ENCODE measurements at places on chromosomes 3 and 15.

DNA sequence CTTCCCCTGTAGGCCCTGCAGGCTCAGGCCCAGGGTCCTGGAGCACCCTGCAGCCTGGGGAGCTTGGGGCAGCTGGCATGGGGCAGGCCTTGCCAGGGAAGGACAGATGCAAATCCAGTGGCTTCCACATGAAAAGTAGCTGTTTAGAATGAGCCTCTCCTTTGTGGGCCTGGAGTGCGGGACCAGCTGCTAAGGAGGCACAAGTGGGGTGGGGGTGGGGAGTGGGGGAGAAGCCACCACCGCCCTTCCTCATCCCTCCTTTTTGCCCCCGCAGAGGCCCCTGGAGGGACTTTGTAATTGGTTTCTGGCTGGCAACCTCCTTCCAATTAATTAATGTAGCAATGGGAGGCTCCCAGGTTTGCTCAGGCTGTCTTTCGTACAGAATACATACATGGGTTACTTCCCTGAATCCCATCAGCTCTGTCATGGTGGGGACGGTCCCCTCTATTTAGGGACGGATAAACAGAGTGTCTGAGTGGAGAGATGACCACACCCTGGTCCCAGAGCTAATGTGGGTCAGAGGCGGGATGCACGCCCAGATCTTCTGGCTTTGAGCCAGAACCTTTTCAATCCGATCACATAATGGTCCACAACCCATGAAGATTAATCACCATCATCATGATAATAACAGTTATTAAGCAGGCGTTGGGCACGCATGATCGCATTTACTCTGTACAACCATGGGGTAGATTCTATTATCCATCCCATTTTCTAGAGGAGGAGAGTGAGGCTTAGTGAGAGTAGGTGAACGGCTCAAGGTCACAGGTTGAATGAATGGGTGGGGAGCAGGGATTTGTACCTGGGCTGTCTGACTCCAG is 6.2 kb downstream of the CORO2B start:
- DNase-seq = no peak

- no peak for DNase-seq
Measured at GRCh38 chr3:25289663-25290062, 138.4 kb upstream of the RARB start.

GRCh38 chr3:139975594-139976365 is 40.8 kb downstream of the CLSTN2 start:
- DNase-seq = no peak

DNA sequence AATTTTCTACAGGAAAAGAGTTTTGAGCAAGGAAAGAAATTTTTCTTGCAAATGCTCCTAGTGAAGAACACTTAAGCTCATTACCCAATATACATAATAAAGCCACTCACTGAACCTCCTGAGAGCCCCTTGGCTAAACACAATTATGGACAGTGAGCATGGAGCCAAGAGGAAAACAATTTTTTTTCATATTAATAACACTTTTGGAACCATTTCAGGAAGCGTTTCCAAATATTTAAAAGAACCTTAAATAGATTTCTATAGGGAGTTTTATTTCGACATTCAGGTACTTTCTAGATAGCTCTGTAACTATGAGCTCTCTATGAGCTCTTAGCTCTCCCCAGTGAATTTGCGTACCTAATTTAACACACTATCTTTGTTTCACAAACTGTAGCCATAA is 581.1 kb downstream of the ZNF385D start:
- no peak for DNase-seq

GRCh38 chr3:99532246-99532645 is 106.1 kb upstream of the COL8A1 start:
- peak; percentile 17 for DNase-seq

DNA sequence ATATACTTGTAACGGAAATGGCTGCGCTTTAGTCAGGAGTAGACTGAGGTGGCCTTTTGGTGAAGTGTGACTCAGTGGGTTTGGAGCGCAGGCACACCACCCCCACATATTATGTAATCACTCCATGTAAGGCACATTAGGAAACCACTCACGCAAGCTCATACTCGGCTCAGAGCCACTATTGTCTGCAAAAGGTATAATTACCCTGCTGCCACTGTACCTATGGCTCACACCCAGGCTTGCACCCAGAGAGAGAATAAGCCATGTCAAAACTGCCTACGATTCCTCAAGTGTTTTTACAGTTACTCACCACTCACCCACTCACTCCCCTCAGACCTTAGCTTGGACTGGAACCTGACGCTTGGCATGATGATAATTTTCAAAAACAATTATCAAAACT is 611.9 kb upstream of the CCDC54 start:
- no peak for DNase-seq

DNA sequence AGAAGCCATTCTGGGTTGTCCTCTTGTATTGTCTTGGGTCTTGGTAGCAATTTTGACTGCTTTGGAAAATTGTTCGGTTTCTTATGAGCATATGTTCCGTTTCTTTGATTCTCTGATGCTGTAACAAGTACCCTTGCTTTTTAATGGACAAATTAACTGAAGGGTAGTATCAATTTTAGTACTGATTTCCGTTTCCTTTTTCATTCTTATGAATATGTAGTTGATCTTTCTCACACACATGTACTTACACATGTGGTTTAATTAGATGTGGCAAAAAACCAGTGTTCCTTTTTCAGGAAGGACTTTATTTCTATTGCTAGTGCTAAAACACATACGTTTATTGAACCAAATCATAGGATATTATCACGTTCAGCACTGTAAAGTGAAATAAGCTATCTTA is 119.1 kb downstream of the TCF12 start:
- peak; percentile 16 for DNase-seq

- no peak for DNase-seq
Measured at GRCh38 chr3:118102737-118103136, 931.9 kb downstream of the IGSF11 start.

DNA sequence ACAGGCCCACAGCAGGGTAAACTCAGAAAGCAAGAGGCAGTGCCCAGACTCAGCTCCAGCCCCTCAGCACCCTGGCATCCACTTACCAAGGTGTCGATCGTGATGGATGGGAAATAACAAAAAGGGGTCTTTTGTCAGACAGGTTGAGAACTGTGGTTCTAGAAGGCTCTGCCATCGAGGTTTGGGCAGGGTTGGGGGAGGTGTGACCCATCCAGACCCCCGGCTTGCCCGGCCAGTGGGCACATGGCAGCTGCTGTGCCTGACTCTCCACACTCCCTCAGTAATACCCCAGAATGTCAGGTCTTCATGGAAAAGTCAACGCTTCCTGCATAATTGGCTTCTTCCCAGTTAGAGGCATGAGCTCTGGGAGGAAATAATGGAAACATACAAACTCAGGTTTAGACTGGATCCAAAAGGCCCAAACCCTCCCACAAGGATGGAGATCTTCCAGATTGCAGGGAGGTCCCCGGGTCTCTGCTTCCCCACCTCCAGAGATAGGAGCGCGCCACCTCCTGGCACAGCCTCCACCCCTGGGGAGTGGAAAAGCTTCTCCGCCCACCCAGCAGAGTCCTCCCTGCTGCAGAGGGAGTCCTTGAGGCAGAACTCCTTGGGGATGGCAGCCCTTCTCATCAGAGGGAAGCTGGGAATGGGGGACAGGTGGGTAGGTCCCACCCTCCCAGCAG is 149.8 kb upstream of the IQSEC1 start:
- no peak for DNase-seq

- peak; percentile 49 for DNase-seq
Measured at GRCh38 chr15:70362886-70363285, 265.2 kb upstream of the TLE3 start.

DNA sequence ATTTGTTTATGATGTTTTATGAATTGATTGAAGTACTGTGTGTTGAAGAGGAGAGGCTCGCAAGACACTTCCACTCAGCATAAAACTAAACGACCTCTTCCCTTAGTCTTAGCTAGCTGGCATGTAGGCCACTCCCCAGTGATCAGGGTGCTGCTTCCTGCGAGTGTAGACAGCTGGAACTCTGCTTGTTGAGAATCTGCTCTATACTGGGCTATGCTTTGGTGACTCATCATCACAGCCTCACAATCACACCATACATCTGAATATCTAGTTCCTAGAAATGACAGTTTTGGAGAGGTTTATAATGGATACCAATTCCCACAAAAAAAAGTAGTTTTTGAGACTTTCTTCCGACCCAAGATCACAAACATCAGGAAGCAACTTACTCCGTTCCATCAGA is 1.5 kb upstream of the SLC24A5 start:
- DNase-seq = no peak

DNA sequence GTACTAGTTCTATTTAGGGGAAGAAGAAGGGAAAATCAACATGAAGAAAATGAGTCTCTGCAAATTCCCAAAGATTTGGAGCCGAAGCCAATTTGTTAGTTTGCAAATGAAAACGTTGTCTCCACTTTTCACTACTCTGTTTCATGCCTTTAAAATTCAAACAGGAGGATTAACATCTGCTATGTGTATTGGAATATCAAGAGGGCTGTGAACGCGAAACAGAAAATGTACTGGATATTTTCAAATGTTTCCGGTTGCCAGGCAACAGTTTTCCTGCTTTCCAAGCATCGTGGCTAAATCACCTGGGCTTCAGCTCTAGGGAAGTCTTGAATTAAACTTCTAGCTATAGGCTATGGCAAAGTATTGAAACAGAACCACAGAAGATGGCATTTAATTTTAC is 172.8 kb downstream of the KCNMB2 start:
- DNase-seq = no peak

- DNase-seq = no peak
Measured at GRCh38 chr3:31285833-31286486, 246.8 kb upstream of the STT3B start.

DNA sequence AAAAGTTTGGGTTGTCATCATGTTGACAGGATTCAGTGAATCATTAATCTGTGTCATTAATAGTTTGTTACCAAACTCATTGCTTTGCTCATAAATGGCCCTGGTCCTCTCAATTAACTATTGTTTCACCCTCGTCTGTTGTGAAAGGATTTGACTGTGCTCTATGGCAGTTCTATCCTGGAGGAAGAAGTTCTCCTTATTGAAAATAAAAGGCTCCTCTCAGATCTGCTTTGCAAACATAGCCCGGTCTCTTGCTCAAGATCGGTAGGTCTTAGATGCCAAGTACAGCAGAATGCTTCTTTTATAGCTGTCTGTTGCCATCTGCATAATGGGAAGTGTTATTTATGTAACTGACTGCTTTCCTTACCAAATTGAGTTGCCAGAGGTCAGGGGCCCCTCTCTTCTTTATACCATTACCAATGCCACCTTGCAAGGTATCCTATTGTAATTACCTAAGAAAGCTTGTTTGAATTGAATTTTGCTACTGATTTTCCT is 146.5 kb downstream of the EBLN2 start:
- DNase-seq = no peak

DNA sequence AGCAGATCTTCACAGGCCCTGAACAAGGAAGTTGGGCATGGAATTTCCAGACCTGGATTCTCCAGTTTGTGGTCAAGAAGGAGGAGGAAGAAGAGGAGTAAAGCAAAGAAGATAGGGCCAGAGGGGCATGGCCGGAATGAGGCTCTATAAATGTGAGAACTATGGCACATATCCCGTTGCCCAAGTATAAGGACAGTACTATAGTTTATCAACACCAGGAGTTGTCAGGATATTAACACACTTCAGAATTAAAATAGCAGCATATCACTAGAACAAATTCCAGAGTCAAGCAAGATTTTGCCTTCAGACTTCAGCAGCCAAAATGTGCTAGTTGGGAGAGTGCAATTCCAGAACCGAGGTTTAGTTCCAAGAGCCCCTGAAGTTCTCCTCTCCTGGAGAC is 38.4 kb upstream of the PHLDB2 start:
- DNase-seq = no peak

DNA sequence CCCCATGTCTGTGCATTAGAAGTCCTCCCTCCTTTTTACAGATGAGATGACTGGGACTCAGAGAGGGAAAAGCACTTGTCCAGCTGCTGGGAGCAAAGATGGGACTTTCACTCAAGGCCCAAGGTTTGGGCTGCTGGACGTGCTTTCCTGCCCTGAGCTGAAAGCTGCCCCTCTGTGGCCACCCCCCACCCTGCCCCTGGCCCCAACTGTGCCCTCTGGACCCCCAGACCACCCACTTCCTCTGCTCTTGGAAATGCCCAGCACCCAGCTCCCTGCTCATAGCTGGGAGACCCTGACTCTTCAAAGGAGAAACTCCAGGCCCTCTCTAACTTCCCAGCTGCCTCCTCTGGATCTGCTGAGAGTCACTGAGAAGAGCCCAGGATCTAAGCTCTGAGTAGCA is 20.7 kb downstream of the GRIP2 start:
- no peak for DNase-seq

- no peak for DNase-seq
Measured at GRCh38 chr3:20837676-20838302, 651.8 kb upstream of the SGO1 start.

GRCh38 chr3:136685882-136686281 is 66.3 kb downstream of the STAG1 start:
- no peak for DNase-seq

DNA sequence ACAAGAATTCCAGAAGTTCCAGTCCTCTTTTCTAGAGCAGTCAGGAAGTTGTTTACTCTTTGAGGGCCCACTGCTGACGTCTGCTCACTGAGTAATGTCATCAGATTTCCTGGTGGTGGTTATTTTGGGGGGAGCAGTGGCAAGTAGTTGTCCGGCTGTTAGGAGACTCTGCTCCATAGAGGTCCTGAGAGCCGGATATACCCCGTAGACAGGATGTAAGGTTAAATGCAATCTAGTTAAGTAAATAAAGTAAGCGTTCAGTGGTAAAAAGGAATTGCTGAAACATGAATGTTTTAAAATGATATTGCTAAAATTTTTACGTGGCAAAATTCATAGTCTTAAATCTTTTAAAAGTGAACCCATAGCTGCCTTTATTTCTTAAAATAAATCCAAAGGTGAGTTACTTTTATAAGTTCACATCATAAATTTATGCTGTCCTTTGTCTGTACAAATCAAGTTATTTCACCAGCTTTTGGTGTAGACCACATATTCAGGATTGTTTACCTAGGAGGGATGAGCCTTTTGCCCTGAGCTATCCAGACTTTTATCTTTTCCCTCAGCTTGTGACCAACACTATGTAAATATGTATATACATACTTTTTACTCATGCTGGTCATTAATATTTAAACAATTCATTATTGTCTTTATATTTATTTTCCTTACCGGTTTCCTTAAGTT is 65.8 kb downstream of the PDE8A start:
- DNase-seq = no peak

- DNase-seq = no peak
Measured at GRCh38 chr3:145889730-145890129, 271.3 kb downstream of the PLOD2 start.

DNA sequence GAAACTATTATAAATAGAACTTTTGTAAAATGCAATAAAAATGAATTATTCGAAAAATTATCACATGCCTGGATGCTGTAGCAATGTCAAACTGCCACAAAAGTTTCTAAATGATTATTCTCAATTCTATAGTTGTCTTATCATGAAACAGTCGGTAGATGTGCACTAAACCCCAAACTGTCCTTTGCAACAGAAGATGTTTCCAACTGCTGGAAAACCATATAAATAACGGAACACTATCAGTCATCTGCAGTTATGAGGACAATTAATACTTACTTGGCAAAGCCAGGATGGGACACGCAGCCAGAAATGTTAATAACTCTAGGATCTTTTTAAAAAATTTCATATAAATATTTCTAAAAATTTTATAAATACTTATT is 17.5 kb downstream of the EMC4 start:
- DNase-seq = no peak

- DNase-seq = peak; percentile 32
Measured at GRCh38 chr3:171833789-171834460, 9.2 kb upstream of the TMEM212 start.

- no peak for DNase-seq
Measured at GRCh38 chr15:92596623-92597022, 59.0 kb downstream of the FAM174B start.
